Sciatic nerve (tissue), 2 donors: ENCODE measurements at places on chromosomes 2 and 18.
A peak's percentile ranks its signal among the peaks of the same experiment; 100 is the strongest.

DNA sequence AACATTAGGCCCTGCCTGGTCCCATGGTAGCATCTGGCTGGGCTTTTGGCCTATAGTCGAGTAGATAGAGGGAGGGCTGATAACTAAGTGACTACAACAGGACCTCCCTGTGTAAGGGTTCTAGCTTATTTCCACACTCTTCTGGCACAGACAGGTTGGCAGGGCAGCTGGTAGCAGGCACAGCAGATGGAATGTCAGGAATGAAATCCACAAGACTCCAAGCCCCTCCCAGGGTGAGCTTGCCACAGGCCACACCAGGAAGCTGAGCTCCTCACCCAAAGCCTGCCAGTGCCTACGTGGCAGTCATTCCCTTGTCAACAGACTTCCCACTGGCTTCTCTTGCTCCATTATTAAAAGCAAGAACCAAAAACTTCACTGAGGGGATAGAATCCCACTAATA is 20.7 kb upstream of the C1QL2 start:
- no peak for DNase-seq

GRCh38 chr2:61763605-61764034 is 90.2 kb downstream of the FAM161A start:
- peak; percentile 87 for DNase-seq

DNA sequence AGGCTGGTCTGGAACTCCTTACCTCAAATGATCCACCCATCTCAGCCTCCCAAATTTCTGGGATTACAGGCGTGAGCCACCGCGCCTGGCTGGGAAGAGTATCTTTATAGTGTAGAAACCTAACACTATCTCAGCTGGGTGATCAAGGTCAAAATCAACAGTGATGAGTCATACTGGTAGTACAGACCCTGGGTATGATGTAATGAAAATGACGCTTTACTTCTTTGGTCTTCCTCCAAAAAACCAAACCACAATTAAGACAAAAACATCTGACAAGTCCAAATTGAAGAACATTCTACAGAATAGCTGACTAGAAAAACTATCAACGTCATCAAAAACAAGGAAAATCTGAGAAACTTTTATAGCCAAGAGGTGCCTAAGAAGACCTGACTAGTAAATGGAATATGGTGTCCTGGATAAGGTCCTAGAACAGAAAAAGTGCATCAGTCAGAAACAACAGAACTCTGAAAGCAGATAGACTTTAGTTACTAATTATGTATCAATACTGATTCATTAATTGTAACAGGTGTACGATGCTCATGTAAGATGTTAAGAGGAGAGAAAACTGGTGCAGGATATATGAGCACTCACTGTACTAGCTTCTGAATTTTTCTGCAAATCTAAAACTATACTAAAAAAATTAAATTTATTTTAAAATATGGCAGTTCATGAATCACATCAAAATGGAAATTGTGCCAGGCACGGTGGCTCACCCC is 25.4 kb downstream of the PDCL3 start:
- no peak for DNase-seq

DNA sequence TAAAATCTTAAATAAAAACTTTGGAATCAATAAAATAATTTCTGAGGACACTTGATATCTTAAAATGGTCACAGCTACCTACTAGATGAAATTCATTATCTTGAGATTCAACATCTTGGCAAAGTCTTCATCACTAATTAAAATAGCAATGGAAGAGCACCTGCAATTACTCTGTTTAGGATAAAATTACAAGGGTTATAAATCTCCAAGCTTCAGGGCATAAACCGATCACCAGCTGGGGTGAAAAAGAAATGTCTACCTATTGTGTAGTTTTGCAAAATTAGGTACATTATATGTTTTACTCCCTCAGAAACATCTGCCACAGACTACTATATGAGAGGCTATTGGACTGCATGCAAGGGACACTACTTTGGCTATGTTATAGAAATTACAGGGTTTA is 327.1 kb downstream of the CCDC178 start:
- no peak for DNase-seq

DNA sequence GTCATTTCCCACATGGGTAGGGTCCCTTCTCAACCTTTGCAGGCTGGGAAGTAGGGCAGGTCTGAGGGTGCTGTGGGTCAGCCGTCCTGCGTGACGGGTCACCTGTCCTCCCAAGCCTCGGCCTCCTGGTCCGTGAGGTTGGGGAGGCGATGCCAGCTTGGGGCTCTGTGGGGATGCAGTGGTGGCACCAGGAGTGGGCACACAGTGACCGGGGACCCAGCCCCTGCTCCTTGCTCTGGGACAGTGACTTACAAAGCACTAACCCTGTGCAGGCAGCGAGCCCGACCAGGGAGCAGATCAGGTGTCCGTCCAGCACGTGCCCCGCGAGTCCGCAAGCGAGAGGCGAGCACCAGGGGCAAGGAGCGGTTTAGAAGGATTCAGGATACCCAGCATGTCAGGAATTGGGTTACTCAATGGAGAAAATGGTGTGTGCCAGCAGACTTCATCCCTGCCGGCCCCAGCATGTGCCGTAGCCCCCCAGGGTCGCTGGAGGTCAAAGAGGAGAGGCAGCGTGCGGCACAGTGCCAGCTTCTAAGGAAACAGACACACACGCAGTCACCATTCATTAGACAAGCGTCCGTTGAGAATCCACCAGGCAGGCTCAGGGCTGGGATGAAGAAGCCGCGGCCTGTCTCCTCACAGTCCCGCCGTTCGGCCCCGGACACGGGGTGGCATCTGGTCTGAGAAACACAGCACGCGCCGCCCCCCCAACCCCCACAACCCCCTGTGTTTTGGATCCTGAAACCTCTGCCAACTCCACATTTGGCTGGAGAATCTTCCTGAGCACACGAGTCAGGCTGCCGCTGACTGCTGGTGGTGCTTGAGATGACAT is 11.7 kb downstream of the COLEC11 start:
- DNase-seq: no peak

- no peak for DNase-seq
Observed at GRCh38 chr18:3055816-3056215, 42.9 kb upstream of the LPIN2 start.

GRCh38 chr2:44371445-44371844 is 9.7 kb downstream of the CAMKMT start:
- DNase-seq: no peak

DNA sequence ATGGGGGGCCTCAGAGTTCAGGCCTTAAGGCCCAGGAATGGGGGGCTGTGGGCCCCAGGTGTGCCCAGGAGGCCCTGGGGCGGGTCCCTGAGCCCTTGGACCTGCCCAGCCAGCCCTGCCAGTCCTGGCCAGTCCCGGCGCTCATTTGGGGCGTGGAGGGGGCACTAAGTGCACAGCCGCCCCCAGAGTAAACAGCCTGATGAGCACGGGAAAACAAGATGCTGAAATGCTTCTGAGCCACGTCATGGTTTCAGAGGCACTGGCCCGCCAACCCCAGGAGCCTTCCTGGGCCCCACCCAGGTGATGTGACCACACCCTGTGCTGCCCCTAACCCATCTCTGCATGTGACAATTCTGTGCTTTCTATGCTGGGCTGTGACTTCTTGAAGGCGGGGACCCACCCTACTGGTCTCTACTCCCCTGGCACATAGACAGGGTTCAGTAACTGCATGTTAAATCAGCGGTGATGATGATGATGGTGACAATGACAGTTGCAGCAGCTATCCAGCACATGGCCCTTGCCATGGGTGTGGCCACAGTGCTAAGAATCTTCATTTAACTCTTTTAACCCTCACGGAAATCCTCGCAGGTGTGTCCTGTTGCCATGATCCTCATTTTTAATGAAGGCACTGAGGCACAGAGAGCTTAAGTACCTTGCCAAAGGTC is 28.1 kb upstream of the ASPRV1 start:
- no peak for DNase-seq

DNA sequence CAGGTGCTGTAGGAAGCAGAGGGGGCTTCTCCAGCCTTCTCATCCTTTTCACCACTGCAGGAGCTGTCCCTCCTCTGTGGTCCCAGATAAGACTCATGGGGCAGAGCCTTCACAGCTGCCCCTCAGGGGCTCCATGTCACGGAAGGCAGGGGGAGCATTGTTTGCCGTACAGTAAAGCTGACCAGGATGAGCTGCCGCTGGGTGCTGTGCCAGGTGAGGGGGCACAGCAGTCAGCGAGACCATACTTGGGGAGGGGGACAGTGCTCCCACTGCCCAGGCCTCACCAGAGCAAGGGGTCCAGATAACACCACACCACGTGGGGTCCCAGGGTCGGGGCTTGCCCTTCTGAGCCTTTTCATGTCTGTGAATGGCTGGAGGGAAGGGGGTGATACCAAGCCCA is 46.3 kb downstream of the PLEKHB2 start:
- DNase-seq: no peak

GRCh38 chr2:8571792-8572499 is 109.9 kb upstream of the ID2 start:
- DNase-seq: peak; percentile 23

GRCh38 chr2:191170773-191171172 is 20.0 kb upstream of the STAT4 start:
- no peak for DNase-seq

- DNase-seq: no peak
Observed at GRCh38 chr2:96729748-96730147, 10.1 kb downstream of the LMAN2L start.

DNA sequence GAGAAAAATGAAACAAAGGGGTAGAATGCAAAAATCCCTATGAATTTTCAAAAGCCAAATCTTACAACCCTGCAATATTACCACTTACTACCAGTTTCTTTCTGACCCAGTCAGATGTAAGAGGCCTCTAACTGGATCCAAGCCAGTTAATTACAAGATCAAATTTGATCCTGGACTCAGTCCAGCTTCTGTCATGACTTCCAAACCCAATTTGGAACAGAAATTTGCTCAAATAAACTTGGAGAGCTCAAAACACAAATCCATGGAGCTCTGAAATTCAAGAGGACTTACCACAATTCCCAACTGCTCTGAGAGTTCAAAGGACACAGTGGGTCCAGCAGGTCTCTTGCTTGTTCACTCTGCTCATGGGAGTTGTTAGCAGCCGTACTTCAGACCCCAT is 1271.7 kb upstream of the SLC39A10 start:
- no peak for DNase-seq
